ENCODE measurements at places on chromosomes 12 and 14.

DNA sequence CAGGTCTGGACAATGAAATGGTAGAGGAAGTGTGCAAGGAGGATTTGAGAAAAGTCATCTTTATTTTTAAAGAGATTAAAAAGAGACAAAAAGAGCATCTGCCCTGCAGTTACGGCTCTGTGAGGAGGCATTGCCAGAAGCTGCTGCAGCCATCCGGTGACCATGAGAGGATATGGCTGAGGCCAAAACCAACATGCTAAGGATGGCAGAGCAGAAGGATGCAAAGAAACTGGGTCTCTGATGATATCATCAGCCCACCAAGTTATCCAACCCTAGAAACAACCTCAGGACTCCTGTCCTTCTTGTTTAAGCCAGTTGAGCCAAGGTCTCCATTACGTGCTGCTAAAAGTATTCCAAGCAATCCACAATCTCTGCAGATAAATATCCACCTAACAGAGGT lies 48.0 kb upstream of the CCND2 start:
- H3K27ac ChIP-seq: no peak overlapping the region
- no peak overlapping the region for H3K4me3 ChIP-seq
- peaks cover 15% of the 10 kb centered on the region for H3K27me3 ChIP-seq
- DNase-seq: no peak
- H3K36me3 ChIP-seq: no peaks in the 10 kb centered on the region
- H3K4me1 ChIP-seq: peaks cover 16% of the 10 kb centered on the region

GRCh38 chr14:33768458-33768830 lies 182.4 kb downstream of the EGLN3 start:
- H3K27ac ChIP-seq: no peak overlapping the region
- H3K27me3 ChIP-seq: no peaks in the 10 kb centered on the region
- no peaks in the 10 kb centered on the region for H3K36me3 ChIP-seq
- H3K4me3 ChIP-seq: no peak overlapping the region
- no peaks in the 10 kb centered on the region for H3K4me1 ChIP-seq

- no peak overlapping the region for H3K4me3 ChIP-seq
- no peak for DNase-seq
- H3K27ac ChIP-seq: no peak overlapping the region
- H3K4me1 ChIP-seq: peaks cover 47% of the 10 kb centered on the region
Measured at GRCh38 chr14:105085766-105086165, 20.5 kb upstream of the GPR132 start.

GRCh38 chr14:40847480-40847879 lies 759.2 kb upstream of the LRFN5 start:
- H3K4me3 ChIP-seq: no peak overlapping the region
- no peaks in the 10 kb centered on the region for H3K27me3 ChIP-seq
- H3K27ac ChIP-seq: no peak overlapping the region
- DNase-seq: no peak
- H3K36me3 ChIP-seq: no peaks in the 10 kb centered on the region
- no peaks in the 10 kb centered on the region for H3K4me1 ChIP-seq

GRCh38 chr14:77058117-77058516 lies 29.6 kb upstream of the IRF2BPL start:
- H3K4me1 ChIP-seq: no peaks in the 10 kb centered on the region
- no peaks in the 10 kb centered on the region for H3K27me3 ChIP-seq
- no peak overlapping the region for H3K27ac ChIP-seq
- no peak overlapping the region for H3K4me3 ChIP-seq
- no peaks in the 10 kb centered on the region for H3K36me3 ChIP-seq
- DNase-seq: no peak

GRCh38 chr12:81150382-81150781 lies 72.5 kb downstream of the ACSS3 start:
- no peak for DNase-seq
- H3K27ac ChIP-seq: no peak overlapping the region
- no peaks in the 10 kb centered on the region for H3K36me3 ChIP-seq
- H3K27me3 ChIP-seq: no peaks in the 10 kb centered on the region

GRCh38 chr12:99122959-99123358 lies 477.9 kb downstream of the APAF1 start:
- H3K4me3 ChIP-seq: no peak overlapping the region
- H3K27me3 ChIP-seq: no peaks in the 10 kb centered on the region
- H3K36me3 ChIP-seq: no peaks in the 10 kb centered on the region

GRCh38 chr12:46177837-46178608 lies 90.8 kb downstream of the SLC38A1 start:
- no peaks in the 10 kb centered on the region for H3K27me3 ChIP-seq
- no peak overlapping the region for H3K27ac ChIP-seq
- H3K36me3 ChIP-seq: no peaks in the 10 kb centered on the region
- no peak for DNase-seq
- peaks cover 7% of the 10 kb centered on the region for H3K4me1 ChIP-seq

DNA sequence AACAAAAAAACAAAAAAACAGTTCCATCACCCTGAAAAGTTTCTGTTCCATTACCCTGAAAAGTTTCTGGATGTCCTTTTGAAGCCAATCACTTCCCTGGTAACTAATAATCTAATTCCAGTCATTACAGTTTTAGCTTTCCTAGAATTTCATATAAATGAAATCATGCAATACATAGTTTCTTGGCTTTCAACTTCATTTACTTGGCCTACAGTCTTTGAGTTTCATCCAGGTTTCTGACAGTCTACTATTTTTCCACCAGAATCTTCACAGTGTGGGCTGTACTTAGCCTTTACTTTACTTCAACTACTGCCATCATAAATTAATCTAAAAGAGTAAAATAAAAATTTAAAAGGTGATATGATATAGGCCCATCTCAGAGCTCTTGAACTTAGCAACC lies 55.5 kb downstream of the RPS6KA5 start:
- H3K4me1 ChIP-seq: peaks cover 21% of the 10 kb centered on the region
- no peak overlapping the region for H3K27ac ChIP-seq
- H3K36me3 ChIP-seq: no peaks in the 10 kb centered on the region
- no peak overlapping the region for H3K4me3 ChIP-seq
- H3K27me3 ChIP-seq: no peaks in the 10 kb centered on the region
